Cerebellar nuclear complex (tissue), 1 donor: ENCODE measurements at places on chromosomes 4 and X.

GRCh38 chr4:18582841-18583240, 561.3 kb upstream of the LCORL start:
- DNase-seq = no peak

- DNase-seq = no peak
Measured at GRCh38 chr4:182193311-182193710, 49.9 kb upstream of the TENM3 start.

- no peak for DNase-seq
Measured at GRCh38 chr4:47498899-47499298, 13.8 kb downstream of the ATP10D start.

DNA sequence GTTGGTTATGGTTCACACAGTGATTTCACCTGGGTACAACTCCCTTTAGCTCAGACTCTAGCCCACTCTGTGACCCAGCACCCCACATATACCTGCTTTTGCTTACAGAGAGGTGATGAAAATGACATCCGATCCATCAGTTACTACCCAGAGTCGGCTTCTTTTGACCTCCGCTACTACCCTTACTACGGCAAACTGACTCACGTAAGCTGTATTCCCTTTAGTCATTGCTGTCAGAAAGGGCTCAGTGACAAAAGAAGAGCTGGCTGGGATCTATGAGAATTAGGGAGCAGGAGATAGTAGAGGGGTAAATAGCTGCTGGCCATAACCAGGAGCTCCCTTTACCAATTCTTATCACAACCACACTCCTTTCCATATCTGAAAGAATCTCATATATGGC, 16.7 kb downstream of the ATP1B4 start:
- DNase-seq = no peak
